ENCODE measurements at places on chromosomes 6 and 20. TPM values are rescaled to one million over a fixed set of nuclear protein-coding genes. Genes with fewer than 3 reads are reported as not detected.

DNA sequence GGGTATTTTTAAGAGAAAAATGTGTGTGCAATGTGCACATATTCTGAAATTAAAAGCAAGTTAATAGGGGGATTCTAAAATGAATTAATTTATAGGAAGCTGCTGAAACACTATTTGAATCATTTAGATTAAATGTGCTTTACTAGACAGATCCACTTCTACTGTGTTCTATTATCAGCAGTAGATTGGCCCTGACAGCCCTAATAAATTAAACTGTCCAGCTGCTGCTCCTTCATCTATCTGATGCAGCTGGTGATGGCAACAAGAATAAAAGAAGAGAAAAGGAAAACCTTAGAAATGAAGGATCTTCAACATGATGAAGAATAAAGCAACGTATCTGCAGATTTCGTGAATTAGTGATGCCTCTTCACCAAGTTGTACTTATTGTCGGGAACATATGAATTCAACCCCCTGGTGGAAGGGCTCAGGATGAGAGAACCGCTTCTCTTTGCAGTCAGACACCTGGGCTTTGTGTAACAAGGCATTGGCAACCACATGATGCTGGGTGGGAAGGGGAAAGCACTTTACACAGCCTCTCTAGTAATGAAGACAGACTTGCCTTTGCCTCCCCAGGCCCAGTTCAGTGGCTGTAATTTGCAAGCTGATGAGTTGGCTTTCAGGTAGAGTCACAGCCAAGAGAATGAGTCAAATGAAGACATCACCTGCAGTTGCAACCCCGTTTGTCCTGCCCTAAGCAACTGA, 94.4 kb downstream of the LAMP5 start:
- DNase-seq, result no peak

- no peak for DNase-seq
These were observed 50.4 kb downstream of the HS3ST5 start for GRCh38 chr6:114292431-114292830.

DNA sequence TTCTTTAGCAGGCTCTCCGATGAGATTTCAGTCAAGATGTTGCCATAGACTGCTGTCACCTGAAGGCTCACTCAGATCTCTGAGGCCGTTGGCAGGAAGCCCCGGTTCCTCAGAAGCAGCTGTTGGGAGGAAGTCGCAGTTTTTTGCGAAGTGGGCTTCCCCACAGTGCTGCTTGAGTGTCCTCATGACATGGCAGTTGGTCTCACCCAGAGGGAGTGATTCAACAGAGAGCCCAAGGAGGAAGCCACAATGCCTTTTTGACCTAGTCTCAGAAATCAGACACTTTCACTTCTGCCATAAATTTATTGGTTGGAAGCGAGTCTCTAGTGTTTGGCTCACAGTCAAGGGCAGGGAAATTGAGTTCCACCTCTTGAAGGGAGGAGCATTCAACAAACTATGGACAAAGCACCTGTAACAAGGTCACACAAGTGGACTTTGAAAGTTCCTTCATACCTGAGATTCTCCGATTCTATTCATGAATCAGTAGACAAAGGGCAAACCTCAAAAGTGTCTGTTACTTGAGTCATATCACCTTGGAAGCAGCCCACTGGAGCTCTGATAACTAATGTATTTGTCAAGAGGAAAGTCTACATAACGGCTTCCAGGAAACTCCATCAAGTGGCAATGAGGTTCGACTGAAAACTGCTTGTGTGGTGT, 208.3 kb downstream of the TASP1 start:
- DNase-seq, result no peak

Gene VSX1
- 0.21 TPM for total RNA-seq

Gene MYBL2
- 138 TPM for total RNA-seq

Measured in Panc1 (cell line).